Mesenchymal stem cell (in vitro differentiated cells and primary cell): ENCODE measurements at places on chromosomes 13 and 19.

DNA sequence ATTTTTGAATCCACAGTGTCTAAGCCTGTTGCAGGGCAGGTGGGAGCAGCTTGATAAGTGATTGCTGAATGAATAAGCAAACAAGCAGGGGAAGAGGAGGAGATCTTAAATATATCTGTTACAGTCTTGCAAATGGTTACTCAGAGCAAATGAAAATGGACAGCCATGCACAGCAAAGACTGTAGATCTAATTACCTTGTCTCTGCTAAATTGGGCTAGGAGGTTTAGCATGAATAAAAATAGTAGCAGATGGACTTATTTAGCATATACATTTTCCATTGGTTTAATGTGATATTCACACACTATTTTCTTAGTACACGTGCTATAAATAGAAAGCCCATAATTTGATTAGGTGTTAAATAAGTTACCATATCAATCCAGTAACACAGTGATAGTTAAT is 72.9 kb upstream of the FARP1 start:
- DNase-seq: no peak

DNA sequence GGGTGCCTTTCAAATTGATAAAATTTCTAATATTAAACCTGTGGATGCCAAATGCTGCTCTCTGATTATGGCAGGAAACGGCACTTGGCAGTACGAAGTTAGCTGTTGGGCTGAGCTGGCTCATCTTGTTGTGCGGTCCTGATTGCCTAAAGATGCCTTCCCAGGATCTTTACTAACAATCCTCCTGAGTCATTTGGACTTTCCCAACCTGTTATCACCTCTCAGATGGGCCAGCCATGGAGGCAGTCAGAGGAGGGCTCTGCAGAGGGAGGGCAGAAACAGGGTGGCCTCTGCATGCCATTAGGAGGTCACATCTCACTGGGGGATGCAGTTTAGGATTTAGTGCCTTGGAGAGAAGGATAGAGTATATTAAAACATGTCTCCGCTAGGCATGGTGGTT is 27.3 kb downstream of the ALOX5AP start:
- no peak for DNase-seq

DNA sequence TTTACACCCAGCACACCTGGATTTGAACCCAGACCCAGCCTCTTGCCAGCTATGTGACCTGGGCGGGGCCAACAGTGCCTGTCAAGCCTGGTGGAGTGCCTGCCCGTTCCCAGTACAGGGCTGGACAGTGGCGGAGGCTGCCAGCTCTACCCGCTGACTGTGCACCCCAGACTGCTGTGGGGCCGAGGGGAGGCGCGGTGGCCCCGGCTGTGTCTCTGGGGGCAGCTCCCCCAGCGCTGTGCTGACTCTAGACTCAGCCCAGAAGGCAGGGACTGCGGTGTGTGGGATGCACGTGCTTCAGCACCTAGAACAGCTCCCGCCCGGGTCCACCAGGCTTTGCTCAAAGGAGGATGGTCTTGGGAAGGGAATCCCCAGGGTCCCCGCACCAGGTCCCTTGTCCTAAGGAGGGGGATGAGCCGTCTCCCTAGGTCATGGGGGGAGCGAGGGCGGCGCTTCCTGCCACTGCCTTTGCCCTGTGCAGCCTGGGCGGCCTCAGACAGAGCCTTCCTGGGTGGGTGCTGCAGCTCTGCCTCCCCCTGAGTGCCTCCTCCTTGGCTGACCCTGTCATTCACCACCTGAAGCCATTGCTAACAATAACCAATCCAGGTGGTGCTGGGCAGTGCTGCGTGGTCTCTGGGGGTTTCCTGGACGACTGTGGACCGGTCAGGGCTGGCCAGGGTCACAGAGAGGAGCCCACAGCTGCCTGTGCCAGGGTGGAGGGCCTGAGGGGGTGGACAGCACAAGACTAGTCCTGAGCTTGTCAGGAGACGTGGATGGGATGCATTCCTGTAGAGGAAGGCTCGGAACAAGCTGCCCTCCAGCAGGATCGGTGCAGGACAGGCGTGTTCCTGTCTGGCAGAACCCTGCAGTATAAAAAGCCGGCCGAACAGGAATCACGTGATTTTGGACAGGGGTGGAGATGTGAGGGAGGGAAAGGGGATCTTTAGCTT is 18.6 kb downstream of the TMEM255B start:
- peak; percentile 38 for DNase-seq

- no peak for DNase-seq
Observed at GRCh38 chr13:49653478-49653877, 25.2 kb downstream of the ARL11 start.

GRCh38 chr13:72290962-72291681 is 424.1 kb upstream of the DACH1 start:
- peak; percentile 38 for DNase-seq

DNA sequence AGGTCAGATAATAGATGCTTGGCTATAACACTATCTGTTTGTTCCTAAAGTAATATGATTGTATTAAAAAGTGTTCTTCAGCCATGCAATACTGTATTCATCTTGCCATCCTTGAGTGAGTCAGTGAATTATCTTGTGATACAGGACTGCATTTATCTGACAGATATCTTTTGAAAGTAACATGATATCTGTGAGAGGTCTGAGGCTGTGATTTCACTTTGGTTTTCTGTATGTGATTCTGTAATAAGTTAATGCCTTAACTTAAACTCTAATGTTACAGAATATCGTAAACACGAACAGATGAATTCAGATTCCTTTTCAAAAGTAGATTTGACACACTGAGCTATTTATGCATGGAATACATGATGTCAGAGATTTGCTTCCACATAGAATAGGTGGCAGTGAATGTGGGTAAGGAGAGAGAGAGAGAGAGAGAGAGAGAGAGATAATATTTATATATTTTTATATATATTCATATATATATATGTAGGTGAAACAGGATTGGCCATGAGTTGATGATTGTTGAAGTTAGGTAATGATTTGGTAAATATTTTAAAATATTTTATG is 97.9 kb upstream of the RNF113B start:
- peak; percentile 68 for DNase-seq

GRCh38 chr19:38537071-38537936 is 80.4 kb downstream of the MAP4K1 start:
- DNase-seq: no peak

- peak; percentile 84 for DNase-seq
Observed at GRCh38 chr13:110306960-110307766, at the start of the genes COL4A1 and COL4A2. TSS of gene COL4A1 (minus strand) at chr13:110307157. CDS start at chr13:110307027, 130 bp downstream. TSS of gene COL4A2 (plus strand) at chr13:110307284. CDS start at chr13:110307904, 620 bp downstream.

DNA sequence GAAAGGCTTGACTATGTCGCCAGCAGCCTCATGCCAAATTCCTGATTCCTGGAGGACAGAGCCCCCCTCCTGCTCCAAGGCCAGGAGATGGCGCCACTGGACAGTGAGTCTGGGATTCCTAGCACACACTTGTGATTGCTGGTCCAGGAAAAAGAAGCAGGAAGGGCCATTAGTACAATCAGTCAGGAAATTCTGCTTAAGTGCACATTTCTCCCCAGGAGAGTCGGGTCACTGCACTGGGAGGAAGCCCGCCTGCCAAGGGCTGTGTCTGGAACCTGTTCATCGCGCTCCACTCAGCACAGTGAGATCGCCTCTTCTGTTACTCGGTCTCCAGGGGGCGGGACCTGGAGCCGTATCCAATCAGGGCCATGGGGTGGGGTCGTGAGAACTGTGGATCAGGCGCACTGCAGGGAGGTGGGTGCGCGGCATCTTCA is 65.1 kb downstream of the ZNF823 start:
- peak; percentile 55 for DNase-seq

DNA sequence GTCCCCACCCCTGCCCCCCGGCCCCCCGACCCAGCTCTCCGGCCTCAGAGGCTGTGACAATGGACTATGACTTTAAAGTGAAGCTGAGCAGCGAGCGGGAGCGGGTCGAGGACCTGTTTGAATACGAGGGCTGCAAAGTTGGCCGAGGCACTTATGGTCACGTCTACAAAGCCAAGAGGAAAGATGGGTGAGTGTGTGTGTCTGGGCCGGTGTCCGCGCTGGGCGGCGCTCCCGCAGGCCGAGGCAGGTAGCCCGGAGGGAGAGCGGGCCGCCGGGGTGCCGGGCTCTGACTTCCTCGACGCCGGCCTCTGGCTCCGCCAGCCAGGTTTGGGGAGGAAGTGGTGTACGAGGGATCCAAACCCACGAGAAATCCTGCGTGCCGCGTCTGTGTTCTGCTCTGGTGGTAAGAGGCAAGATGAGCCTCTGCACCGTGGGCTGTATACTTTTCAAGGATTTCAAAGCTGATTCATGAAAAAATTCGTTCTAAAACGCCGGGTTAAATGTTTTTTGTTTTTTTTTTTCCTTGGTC is 718 bp downstream of the CDK8 start:
- peak; percentile 50 for DNase-seq

- no peak for DNase-seq
Observed at GRCh38 chr13:112204346-112205327, 137.7 kb downstream of the SOX1 start.

DNA sequence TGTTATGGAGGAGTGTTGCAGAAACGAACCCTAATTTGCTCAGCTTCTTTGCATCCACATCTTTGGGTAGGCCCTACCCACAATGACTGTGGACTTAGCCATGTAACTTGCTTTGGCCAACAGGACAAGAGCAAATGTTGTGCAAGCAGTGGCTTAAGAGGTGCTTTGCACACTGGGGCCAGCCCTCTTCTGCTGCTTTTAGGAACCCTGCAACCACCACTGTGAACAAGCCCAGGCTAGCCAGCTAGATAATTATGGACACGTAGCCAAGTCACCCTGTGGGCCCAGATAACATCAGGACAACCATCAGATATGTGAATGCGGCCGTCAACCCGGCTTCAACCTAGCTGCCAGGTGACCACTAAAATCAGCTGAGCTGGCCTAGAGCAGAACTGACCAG is 17.1 kb downstream of the C19orf47 start:
- DNase-seq: no peak

- no peak for DNase-seq
Observed at GRCh38 chr13:34335014-34336007, 517.4 kb downstream of the RFC3 start.

GRCh38 chr19:35347171-35347929 is at the start of gene FFAR1:
TSS of gene FFAR1 (plus strand) at chr19:35347902. CDS start at chr19:35351552, 3,650 bp downstream.
- DNase-seq: no peak

DNA sequence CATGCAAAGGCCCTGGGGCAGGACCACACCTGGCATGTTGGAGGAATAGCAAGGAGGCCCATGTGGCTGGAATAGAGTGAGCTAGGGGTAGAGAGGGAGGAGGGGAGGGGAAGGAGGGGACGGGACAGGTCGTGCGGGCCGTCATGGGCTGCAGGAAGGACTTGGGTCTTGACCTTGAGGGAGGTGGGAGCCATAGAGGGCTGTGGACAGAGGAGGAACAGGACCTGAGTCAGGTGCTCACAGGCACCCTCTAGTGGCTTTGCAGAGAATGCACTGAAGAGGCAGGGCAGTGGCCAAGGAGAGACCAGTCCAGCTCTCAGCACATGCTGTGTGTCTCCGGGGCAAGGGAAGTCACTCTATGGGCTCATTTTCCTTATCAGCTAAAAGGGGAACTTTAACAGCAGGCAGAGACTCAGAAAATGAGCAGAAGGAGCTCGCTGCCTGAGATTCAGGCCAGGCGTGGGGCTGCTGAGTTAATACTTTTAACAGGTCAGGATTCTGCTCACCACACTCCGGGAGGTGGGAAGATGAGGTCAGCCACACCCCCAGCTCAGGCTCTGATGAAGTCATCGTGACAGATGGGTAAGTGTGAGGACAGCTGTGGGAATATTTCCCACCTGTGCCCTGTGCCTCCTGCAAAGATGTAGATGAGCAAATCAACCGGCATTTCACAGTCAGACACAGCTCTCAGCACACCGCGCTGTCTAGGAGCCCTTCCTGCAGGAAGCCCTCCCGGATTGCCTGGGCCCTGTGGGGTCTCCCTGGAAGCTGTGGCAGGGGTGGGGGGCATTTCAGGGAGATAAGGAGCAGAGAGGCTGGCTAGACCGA is 6.0 kb upstream of the TNFAIP8L1 start:
- DNase-seq: peak; percentile 90
